ENCODE measurements at places on chromosomes 1 and 21. TPM values are rescaled to one million over a fixed set of nuclear protein-coding genes. Genes with fewer than 3 reads are reported as not detected.
A peak's percentile ranks its signal among the peaks of the same experiment; 100 is the strongest.

DNA sequence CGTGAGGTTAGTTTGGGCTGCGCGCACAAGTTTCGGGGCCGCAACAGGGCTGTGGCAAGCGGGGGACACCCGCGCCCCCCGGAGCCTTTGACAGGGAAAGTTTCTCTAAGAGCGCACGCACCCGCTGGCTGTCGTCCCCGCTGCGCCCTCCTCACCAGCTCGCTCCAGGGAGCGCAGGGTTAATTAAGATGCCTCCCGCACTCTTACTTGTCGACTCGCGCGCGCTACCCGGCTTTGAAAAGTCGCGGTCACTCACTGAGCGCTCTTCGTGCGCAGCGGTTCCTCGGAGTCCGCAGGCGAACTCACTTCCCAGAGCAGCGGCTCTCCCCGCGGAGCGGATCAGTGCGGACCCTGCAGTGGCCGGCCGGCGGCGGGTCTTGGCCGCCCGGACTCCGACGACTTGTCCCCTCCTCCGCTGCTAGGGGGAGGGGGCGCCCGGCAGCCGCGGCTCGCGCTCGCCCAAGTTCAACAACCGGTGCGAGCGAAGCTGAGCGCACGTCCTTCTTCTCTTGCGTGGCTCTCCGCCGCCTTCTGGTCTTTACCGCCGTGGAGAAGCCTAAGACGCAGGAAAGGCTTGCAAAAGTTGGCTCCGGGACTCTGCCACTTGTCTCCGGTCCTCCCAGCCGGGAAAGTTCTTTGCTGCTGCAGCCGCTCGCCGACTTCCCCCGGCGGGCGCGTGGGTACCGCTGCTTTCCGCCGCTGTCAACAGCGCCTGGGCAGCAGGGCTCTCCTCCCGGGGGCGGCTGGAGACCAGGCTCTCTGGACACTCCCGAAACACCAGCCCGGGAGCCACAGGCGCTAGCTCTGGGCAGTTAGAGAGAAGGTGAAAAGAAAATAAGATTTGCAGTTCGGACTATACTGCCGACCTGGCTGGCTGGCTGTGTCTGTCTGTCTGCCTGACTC, 506 bp downstream of the JUN start:
- DNase-seq, result peak; percentile 55

GRCh38 chr1:8597455-8597854, 220.0 kb downstream of the RERE start:
- DNase-seq, result no peak

DNA sequence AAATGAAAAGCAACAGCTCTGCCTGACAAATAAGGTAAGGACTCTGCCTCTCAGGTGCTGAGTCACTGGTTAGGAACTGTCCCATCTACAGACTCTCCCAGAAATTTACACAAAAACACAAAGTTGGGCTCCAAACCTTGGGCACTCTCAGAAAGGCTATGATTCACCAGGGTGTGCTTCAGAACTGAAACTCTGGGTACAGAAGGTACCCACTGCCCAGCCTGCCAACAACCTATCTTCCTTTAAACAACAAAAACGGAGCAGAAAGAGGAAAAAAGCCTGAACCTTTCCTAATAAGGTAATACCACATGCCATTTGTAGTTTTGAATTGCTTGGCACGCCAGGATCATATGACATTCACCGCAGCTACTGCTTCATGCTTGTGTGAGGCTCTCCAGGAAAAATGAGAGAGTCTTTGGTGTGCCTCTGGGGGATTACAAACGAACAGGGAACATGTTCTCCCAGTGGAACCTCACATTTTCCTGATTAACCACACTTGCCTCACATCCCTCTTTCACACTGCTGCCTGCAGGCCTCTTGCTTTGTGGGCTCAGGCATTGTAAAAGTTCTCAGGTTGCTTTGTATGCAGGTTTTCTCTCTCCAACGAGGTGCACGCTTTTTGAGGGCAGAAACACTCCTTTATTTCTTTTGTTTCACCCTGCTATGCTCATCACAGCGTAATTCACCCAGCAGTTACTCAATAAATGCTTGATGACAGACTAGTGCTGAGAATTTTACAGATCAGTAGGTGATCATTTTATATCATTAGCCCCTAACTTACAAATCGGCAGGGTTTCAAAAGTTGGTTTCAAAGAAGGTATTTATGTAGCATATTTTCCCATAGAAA, 65.1 kb downstream of the GADD45A start:
- no peak for DNase-seq

DNA sequence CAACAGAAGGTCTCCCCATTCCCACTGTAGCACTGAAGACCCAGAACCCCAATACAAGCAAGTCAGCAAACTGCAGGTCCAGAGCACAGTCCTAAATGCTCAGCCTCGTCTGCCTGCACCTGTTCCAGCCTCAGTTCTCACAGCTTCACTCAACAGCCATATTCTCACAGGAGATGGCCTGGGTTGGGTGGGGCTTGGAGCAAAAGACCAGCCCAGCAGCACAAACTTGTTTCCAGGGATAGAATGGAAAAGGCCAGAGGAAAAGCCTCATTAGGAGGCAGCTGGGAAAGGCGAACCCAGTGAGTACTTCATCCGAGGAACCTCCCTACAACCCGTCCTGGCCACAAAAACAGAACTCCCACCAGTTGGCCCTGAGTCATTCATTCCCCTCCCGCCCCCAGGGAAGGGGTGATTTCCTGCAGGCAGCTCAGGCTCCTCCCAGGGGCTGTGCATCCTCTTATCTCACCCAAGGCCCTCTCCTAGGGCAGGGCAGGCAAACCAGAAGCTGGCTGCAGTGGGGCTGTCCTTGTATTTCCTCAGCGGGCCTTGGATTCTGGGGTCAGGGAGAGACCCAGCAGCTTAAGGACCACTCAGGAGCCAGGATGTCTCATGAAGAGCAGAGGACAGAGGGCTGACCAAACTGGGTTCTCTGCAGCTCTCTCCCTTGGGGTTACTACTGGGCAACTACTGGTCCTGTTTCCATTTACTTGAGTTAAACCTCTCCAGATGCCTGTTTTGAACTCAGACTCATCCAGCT, 7.4 kb upstream of the MPL start:
- DNase-seq, result no peak

Gene OR14K1
- polyA plus RNA-seq, result not detected

Gene CYP4Z1
- 0.52 TPM for polyA plus RNA-seq

Gene KLF17
- 0.05 TPM for polyA plus RNA-seq
